WTC11 (cell line): ENCODE measurements at places on chromosomes 5 and 9. TPM values are rescaled to one million over a fixed set of nuclear protein-coding genes. Genes with fewer than 3 reads are reported as not detected.

DNA sequence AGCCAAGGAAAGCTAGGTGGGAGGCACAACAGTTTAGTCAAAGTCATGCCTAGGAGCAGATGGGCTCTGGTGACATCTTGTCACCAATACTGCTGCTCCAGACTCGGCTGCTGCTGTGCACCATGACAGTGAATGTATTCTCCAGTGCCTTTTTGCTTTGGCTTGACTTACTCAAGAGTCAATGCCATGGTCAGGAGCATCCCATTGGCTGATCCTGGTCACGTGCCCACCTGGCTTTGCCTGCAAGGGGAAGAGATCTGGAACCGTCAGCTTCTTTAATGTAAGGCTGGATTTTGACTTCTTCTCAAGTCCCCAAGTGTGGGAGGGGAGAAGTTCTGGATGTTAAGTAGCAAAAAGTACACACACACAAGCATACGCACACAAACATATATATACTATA is 19.9 kb upstream of the MUSK start:
- no peak overlapping the region for H3K27ac ChIP-seq
- no peaks in the 10 kb centered on the region for H3K4me1 ChIP-seq
- H3K27me3 ChIP-seq = no peaks in the 10 kb centered on the region
- DNase-seq = no peak
- H3K36me3 ChIP-seq = peaks cover 3% of the 10 kb centered on the region; the same call in 1 of the 2 replicates

GRCh38 chr5:120314191-120314590 is 149.9 kb upstream of the PRR16 start:
- peaks cover 4% of the 10 kb centered on the region; the same call in 1 of the 2 replicates for H3K27me3 ChIP-seq
- H3K36me3 ChIP-seq = peaks cover 9% of the 10 kb centered on the region
- DNase-seq = no peak

DNA sequence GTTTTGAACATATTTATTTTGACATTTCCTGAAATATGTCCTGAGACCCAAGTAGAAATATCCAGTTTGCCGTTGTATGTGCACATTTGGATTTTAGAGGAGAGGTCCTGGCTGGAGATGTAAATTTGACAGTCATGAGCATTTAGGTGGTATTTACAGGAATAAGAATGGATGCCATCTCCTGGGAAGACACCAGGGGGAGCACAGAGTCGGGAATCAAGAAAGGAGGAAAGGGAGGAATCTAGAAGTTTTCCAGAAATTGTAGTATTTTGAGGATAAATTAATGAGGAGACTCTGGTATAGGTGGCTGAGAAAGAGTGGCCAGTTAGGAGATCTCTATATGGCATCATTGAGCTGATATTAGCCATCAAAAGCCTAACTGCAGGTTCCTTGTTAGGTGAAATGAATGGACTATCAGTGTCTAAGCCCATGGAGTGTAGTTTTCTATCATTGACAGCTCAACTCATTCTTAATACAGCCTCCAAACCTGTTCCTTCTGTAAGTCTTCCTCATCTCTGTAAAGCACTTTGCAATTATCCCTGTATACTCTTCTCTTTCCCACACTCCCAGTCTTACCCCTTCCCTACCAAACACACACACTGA is 7.2 kb downstream of the GAPT start:
- peak; percentile 66 for DNase-seq
- no peaks in the 10 kb centered on the region for H3K36me3 ChIP-seq
- peaks cover 14% of the 10 kb centered on the region for H3K4me1 ChIP-seq
- H3K27ac ChIP-seq = no peak overlapping the region
- no peak overlapping the region for H3K4me3 ChIP-seq

GRCh38 chr5:31894141-31894540 is 255.2 kb downstream of the PDZD2 start:
- no peak overlapping the region for H3K27ac ChIP-seq
- H3K4me1 ChIP-seq = peaks cover 30% of the 10 kb centered on the region
- H3K27me3 ChIP-seq = no peaks in the 10 kb centered on the region
- no peak overlapping the region for H3K4me3 ChIP-seq
- H3K36me3 ChIP-seq = no peaks in the 10 kb centered on the region
- no peak for DNase-seq

DNA sequence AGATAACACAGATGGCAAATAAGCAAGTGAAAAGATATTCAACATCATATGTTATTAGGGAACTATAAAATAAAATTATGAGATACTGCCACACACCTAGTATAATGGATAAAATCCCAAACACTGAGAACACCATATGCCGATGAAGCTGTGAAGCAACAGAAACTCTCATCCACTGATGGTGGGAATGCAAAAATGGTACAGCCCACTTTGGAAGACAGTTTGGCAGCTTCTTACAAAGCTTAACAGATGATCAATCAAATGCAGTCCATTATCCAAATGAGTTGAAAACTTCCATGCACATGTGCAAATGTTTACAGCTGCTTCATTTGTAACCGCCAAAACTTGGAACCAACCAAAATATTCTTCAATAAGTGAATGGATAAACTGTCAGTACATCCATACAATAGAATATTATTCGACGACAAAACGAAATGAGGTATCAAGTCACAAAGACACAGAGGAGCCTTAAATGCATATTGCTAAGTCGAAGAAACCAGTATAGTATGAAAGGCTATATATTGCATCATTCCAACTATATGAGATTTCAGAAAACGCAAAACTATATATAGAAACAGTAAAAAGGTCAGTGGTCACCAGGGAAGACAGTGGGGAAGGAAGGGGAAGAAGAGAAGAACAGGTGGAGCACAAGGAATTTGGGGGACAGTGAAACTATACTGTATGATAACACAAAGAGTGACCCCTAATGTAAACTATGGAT is 14.9 kb downstream of the PFDN1 start:
- H3K27me3 ChIP-seq = no peaks in the 10 kb centered on the region
- no peak for DNase-seq
- no peaks in the 10 kb centered on the region for H3K36me3 ChIP-seq

DNA sequence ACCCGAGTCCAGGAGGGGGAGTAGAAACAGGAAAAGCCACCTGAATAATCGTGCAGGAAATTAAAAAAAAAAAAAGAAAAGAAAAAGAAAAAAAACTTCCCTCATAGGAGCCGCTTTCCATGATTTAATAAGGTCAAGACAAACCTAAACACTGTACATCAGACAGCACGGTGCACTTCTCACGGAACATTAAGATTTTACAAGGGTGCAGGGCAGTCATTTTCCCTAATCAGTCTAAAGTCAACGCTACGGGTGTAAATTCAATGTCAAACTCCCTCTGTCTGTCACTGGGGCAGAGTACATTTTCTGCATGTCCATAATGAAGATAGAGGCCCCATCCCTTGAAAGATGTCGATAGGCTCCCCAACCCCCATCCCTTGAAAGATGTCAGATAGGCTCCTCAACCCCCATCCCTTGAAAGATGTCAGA is 139.7 kb downstream of the TSSK1B start:
- DNase-seq = no peak
- H3K4me3 ChIP-seq = peak overlapping the region; percentile 92
- H3K27ac ChIP-seq = no peak overlapping the region
- H3K4me1 ChIP-seq = peaks cover 48% of the 10 kb centered on the region
- H3K36me3 ChIP-seq = no peaks in the 10 kb centered on the region

GRCh38 chr9:106322706-106323245 is 540.2 kb upstream of the ZNF462 start:
- H3K4me1 ChIP-seq = peaks cover 29% of the 10 kb centered on the region
- no peak overlapping the region for H3K4me3 ChIP-seq
- no peak overlapping the region for H3K27ac ChIP-seq

DNA sequence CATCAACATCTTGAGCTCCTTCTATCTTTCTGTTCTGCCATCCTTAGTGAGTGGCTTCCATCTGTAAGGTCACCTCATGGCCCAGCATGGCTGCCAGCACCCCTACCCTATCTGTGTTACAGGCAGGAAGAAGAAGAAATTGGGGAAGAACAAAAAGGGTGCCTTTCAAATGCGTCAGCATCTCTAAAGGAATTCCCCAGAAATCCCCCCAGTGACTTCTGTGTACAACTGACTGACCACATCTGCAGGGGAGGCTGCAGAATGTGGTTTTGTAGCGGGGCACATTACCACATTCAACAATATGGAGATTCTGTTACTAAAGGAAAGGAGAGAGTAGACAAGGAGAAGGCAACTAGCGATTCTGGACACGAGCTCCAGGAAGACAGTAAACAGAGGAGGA is 40.1 kb downstream of the ALG2 start:
- no peak overlapping the region for H3K4me3 ChIP-seq
- no peak overlapping the region for H3K27ac ChIP-seq
- H3K27me3 ChIP-seq = no peaks in the 10 kb centered on the region; the same call in 1 of the 2 replicates

GRCh38 chr5:171579976-171580411 is 160.5 kb downstream of the FGF18 start:
- peaks cover 6% of the 10 kb centered on the region; the same call in 1 of the 2 replicates for H3K36me3 ChIP-seq
- peaks cover 12% of the 10 kb centered on the region for H3K4me1 ChIP-seq
- no peak for DNase-seq
- H3K27me3 ChIP-seq = no peaks in the 10 kb centered on the region
- no peak overlapping the region for H3K4me3 ChIP-seq

DNA sequence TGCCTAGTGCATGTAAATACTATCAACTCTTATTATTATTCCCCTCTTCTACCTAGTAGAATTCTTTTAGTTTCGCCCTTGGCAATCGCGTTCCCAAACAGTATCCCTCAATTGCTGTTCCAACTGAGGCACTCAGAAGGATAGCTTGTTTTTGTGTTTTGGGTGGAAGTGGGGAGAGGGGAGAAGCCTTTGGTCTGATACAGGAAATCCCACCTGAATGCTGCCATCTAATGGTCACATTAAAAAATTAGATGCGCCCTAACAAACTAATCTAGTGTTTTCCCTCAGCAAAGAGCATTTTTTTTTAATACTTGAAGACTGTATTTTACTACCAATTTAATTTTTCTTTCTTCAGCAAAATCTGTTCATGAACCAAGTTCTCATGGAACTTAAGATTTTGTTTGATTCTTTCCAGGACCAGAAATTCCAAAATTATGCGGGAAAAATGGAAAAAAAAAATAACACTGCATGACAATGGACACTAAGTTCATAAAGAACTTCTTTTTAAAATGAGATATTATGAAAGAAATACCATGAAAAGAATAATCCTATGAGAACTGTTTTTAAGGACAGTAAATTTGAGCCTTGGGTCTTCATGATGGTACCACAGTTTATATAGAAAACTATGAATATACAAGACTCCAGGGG is 22.2 kb upstream of the GLDC start:
- H3K27ac ChIP-seq = 0 out of 2 replicates have a peak overlapping the region, but pooled peaks have one; percentile 48
- H3K27me3 ChIP-seq = no peaks in the 10 kb centered on the region
- no peak for DNase-seq
- peaks cover 12% of the 10 kb centered on the region for H3K4me1 ChIP-seq
- no peak overlapping the region for H3K4me3 ChIP-seq

DNA sequence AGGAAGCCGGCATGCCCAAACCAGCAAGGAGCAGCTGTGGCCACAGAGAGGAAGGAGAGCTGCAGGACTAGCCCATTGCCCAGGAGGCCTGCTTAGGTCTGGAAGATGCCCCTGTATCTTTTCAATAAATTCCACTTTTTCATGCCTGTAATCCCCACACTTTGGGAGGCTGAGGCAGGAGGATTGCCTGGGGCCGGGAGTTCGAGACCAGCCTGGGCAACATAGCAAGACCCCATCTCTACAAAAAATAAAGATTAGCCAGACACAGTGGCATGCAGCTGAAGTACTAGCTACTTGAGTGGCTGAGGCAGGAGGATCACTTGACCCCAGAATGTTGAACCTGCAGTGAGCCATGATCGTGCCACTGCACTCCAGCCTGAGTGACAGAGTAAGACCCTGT is 5.3 kb upstream of the TSC1 start:
- no peaks in the 10 kb centered on the region for H3K27me3 ChIP-seq
- DNase-seq = no peak
- peaks cover 20% of the 10 kb centered on the region for H3K4me1 ChIP-seq
- H3K27ac ChIP-seq = no peak overlapping the region

GRCh38 chr5:127876384-127876783 is 173.2 kb downstream of the CCDC192 start:
- no peaks in the 10 kb centered on the region for H3K36me3 ChIP-seq
- H3K4me3 ChIP-seq = no peak overlapping the region
- no peak for DNase-seq
- no peaks in the 10 kb centered on the region for H3K27me3 ChIP-seq
- no peak overlapping the region for H3K27ac ChIP-seq

- no peak for DNase-seq
- no peak overlapping the region for H3K4me3 ChIP-seq
Measured at GRCh38 chr5:55599148-55600050, 64.6 kb upstream of the PLPP1 start.

DNA sequence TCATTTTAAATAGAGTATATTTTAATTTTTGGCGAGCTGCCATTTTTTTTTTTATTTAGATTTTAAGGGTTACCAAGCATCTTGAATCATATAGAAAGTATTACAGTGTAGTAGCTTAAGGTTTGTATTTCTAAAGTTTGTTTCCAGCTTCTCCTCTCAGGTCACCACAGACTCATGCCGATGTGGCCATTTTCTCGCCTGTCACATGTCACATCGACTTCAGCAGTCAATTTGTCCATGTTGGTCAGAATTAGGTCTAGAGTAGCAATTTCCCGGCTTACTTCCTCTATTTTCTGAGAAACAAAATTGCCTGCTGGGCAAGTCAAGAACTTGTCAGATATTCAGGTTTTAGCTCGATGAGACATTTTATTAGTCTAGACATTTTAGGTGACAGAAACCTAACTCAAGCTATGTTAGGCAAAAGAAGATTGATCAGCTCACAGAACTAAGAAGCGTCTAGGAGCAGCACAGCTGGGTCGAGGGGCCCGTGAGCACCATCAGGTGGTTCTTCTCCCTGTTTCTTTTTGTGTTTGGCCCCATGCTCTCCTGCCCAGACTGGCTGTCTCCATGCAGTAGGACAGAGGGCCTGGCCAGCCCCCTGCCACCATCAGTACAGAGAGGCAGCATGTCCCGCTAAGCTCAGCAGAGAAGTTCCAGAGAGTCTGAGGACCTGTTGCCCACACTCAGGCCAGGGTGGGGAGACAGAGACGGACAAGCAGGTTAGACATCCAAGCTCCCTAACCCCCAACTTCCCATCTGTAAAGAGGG is 48.4 kb upstream of the AFAP1L1 start:
- H3K4me3 ChIP-seq = no peak overlapping the region
- H3K27ac ChIP-seq = no peak overlapping the region
- no peaks in the 10 kb centered on the region; the same call in 1 of the 2 replicates for H3K27me3 ChIP-seq
- H3K4me1 ChIP-seq = no peaks in the 10 kb centered on the region

DNA sequence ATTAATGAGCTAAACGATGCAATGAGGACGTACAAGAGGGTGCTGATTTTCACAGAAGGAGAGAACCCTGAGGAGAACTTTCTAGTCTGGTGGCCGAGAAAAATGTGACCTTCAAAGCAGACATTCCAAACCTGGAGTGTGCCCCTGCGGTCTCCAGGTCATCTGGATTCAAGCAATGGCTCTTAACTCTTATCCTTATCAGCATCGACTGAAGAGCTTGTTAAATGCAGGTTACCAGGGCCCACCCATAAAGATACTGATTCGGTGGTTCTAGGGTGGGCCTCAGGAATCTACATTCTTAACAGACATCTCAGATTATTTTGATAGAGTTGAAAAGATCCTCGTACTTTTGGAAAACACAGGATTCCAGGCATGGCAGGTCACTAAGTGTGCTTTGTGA is 103.6 kb upstream of the SAP30L start:
- H3K27me3 ChIP-seq = no peaks in the 10 kb centered on the region
- no peaks in the 10 kb centered on the region for H3K36me3 ChIP-seq
- no peak for DNase-seq
- H3K4me3 ChIP-seq = no peak overlapping the region
- peaks cover 8% of the 10 kb centered on the region for H3K4me1 ChIP-seq

GRCh38 chr5:147504011-147504410 is 5.9 kb downstream of the DPYSL3 start:
- H3K36me3 ChIP-seq = peaks cover 16% of the 10 kb centered on the region
- no peaks in the 10 kb centered on the region for H3K27me3 ChIP-seq
- peaks cover 28% of the 10 kb centered on the region for H3K4me1 ChIP-seq

Gene UGT3A1
- 2.0 to 2.7 TPM (median 2.1 TPM) in 3 replicates for total RNA-seq

Gene CNTFR
- 8.7 to 18.0 TPM (median 9.9 TPM) in 3 replicates for total RNA-seq

Gene CCNB1
- 277 to 312 TPM (median 282 TPM) in 3 replicates for total RNA-seq

Gene SMIM33
- total RNA-seq = not detected in 3 replicates

Gene BARHL1
- 0.15 to 0.16 TPM in 2 of 3 replicates, not detected in the other for total RNA-seq

Gene QRFP
- not detected in 3 replicates for total RNA-seq
